ENCODE measurements at places on chromosomes 4 and X. TPM values are rescaled to one million over a fixed set of nuclear protein-coding genes. Genes with fewer than 3 reads are reported as not detected.

Gene IL13RA1
- total RNA-seq, result 92.5 TPM

Gene TEX13D
- not detected for total RNA-seq

Gene ADAMTS3
- 5.9 TPM for total RNA-seq

Gene TRIM60
- not detected for total RNA-seq

GRCh38 chr4:106253364-106254129 is 62.5 kb downstream of the TBCK start:
- no peak for DNase-seq

GRCh38 chr4:136136601-136137000 is 1395.7 kb downstream of the PCDH18 start:
- DNase-seq, result no peak

DNA sequence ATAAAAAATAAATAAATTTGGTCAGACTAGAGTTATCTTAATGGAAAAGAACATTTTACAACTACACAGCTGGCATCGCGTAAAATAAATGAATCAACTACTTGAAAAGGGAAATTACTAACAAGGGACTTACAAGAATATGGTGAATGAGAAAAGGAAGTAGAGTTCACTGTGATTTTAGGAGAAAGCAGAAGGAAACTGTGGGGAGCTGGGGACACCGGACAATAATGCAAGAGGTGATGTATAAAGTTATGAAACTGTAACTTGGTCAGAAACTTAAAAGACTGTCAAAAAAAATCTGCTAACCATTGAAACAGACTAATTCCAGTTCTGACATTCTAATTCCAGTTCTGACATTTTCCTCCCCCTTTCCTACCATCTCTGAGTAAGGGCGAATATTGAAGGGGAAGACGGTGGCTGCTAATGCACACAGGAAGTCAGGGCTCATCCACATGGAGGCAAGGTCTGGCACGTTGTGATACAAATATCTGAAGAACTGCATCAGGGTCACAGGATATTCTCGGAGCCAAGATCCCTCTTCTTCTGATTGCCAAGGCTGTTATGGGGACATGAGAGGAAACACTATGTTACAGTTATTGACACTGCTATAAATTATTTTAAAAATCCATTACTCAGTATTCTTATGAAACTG is 170.5 kb downstream of the CDS1 start:
- no peak for DNase-seq

GRCh38 chr4:95761426-95761825 is 78.5 kb upstream of the PDHA2 start:
- no peak for DNase-seq

GRCh38 chr4:133152831-133153481 is 3.9 kb downstream of the PCDH10 start:
- no peak for DNase-seq

DNA sequence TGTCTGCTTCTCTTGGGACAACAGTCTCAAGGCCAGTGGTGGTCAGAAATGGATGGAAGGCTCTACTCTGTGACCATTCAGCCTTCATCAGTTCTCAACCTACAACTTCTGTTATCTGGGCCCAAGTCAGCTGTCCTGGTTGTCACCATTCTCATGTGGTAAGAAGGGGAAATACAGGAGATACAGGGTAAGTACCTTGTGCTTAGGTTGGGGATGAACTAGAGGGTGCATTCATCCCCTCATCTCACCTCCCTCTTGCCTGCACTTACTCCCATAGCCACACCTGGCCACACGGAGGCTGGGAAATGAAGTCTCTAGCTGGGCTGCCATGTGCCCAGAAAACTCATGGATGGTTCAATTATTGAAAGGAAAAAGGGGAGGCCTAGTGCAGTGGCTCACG is 44.9 kb downstream of the FAM184B start:
- no peak for DNase-seq

DNA sequence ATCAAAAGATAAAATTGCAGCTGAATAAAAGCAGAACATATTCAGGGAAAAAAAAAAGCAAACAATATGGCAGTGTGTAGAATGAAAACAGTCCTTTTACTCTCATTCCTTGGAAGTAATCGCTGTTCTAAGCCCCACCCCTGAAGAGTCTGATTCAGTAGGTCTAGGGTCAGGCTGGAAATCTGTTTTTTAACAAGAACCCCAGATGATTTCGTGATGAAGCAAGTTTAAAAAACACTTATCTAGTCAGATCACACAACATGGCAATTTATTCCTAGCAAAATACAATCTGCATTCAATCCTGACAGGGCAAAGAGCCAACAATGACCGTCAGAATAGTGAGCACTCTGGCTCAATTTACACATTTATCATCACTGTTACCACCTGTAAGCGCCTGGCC is 16.1 kb downstream of the FAM120C start:
- DNase-seq, result no peak

DNA sequence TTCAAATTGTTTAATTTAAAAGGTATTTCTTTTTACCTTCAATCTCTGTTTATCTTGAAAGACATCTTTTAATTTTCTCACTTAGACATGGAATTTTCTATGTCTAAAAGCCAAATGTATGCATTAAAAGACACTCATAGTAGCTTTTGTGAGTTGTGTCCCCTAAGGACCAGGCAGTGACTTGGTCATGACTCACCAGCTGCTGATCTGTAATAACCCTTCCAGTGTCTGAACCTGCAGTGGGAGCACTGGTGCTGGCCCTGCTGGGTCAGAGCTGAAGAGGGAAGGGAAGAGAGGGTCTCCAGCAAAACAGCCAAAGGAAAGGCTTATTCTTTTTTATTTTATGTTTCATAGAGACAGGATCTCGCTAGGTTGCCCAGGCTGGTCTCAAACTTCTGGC is 31.1 kb upstream of the SH3D19 start:
- no peak for DNase-seq

GRCh38 chrX:99242001-99242400 is 1168.1 kb downstream of the PCDH19 start:
- DNase-seq, result no peak

DNA sequence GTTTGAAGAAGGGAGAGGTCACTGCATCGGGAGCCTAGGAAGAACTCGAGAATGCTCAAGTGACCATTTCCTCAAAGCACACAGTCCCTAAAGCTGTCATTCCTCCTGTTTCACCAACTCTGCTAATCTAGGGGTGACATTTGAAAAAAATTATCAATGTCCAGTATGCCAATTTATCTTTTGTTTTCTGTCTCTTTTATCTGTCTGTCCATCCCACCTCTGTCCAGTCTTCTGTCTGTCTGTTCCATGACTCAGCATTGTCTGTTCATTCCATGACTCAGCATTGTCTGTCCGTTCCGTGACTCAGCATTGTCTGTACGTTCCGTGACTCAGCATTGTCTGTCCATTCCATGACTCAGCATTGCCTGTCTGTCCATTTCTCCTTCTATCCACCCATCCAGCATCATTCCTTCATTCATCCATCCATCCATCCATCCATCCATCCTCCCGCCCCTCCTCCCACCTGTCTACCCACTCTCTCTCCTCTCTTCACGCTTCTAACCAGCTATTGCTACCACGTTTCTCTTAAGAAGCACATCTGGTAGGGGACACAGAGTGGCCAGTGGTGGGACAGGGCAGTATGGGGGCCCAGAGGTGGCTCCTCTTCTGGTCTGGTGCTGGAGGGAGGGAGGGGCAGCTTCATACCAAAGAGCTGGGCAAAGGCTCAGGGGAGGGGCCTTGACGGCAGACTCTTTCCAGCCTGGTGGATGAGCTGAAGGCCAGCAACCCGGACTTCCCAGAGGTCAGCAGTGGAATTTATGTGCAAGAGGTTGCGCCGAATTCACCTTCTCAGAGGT is 34.1 kb downstream of the HTRA3 start:
- DNase-seq, result peak; percentile 13

DNA sequence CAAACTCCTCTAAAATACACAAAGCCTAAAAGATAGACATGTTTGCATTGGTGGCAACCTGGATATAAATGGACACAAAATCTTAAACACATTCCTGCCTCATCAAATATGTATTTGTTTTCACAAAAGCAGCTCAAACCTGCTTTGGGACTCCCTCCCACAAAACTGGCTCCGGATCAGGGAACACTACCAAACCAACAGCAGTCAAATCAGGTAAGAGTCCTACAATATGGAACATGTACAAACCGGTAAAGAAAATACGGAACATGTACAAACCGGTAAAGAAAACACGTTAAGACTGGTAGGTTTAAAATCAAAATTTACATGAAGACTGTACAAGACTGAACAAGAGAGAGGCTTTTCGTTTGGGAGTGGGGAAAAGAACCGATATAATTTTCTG is 4.3 kb downstream of the AMTN start:
- DNase-seq, result no peak

GRCh38 chr4:130064471-130064870 is 968.5 kb downstream of the C4orf33 start:
- no peak for DNase-seq

DNA sequence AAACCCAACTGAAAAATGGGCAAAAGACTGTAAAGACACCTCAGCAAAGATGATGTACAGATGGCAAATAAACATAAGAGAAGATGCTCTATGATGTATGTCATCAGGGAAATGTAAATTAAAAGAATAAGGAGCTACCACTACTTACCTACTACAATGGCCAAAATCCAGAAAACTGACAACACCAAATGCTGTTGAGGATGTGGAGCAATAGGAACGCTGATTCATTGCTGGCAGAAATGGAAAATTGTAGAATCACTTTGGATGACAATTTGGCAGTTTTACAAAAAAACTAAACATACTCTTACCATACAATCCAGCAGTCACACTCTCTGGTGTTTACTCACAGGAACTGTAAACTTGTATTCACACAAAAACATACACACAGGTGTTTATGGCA is 222.3 kb upstream of the LDB2 start:
- no peak for DNase-seq

DNA sequence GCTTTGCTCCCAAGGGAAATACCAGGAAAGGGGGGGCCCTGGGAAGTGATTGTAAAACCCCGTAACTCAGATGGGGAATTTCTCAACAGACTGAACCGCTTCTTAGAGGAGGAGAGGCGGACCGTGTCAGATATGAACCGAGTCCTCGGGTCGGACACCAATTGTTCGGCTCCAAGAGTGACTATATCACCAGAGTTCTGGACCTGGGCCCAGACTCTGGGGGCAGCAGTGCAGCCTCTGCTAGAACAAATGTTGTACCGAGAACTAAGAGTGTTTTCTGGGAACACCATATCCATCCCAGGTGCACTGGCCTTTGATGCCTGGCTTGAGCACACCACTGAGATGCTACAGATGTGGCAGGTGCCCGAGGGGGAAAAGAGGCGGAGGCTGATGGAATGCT is 1.0 kb downstream of the PNMA3 start:
- DNase-seq, result no peak

DNA sequence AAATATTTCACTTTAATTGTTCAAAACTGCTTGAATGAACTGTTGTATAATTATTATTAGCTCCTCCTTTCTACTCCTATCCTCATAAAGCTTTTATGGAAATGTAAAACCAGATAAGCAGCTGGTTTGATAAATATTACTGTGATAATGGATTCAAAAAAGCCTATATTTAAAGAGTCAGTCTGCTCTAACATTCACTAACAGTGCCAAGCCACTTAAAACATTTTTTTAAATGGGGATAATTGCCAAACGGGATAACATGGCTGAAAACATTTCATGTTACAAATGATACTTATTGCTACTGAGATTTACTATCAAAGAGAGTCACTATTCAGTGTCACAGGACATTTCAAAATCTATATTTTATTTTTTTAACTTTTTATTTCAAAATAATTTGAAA is 17.4 kb downstream of the ARHGAP24 start:
- no peak for DNase-seq

- peak; percentile 83 for DNase-seq
Observed at GRCh38 chr4:26029568-26030131, 115.6 kb downstream of the SMIM20 start.

- no peak for DNase-seq
Observed at GRCh38 chrX:148043271-148043855, 62.2 kb downstream of the FMR1NB start.

DNA sequence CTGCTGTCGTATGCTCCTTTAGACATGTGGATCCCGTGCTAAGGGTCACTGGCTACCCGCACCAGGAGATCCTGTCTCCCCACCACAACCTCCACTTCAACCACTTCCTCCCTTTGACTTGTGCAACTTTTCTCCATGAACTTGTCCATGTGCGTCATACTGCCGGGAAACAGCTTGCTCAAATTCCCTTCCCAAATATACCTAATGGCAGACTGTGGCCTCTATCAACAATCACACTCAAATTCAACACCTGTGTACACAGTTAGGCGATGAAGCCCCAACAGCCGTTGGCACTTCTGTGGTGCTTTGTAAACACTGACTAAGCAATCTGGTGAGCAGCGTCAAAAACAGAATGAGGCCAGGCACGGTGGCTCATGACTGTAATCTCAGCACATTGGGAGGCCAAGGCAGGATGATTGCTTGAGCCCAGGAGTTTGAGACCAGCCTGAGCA is 49.5 kb downstream of the CD99L2 start:
- no peak for DNase-seq

DNA sequence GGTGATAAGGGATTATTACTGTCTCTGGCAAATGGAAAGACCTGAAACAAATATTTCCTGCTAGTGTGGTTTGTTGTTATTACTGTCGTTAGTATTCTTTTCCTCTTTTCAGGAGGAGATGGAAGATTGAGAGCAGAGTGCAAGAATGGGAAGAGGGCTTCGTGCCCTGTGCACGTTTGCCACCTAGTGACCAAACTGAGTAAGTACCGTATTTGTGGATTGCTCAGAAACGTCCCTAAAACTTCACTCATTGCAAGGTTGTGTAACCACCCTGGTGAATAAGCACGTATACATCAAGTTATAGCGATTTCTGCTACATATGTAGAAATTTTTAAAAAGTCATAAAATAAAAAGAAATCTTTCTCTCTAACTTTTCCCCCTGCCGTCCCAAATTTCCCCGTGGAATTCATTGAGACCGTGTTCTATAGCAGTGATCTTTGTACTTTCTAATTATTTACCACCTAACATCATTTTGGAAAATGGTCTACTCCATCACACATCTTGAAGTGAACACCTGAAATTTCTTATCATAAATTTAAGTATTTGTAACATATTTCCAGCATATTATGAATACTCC is 24.3 kb downstream of the LINC00632 start:
- DNase-seq, result no peak

DNA sequence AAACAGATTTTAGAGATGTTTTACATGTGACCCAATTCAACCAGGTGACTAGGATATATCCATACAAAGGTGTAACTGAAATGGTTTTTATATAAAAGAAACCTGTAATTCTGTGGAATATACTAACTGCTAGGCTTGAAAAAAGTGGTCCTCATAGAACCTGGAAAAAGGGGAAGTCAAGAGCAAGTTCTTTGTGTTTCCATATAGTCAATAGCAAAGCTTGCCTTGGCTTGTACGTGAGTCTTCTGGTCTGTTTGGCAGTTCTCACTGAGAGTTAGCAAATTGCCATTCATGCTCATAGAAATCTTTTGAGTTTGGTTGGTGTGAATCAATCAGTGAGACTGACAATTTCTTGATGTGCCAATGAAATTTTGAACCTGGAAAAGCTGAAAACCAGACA is 79.4 kb upstream of the SMIM10 start:
- DNase-seq, result no peak

GRCh38 chr4:7052923-7053715 is 9.9 kb downstream of the TADA2B start:
- peak; percentile 79 for DNase-seq

- DNase-seq, result no peak
Observed at GRCh38 chr4:182893047-182893446, 24.1 kb downstream of the DCTD start.
